ENCODE measurements at places on chromosomes 4 and X. TPM values are rescaled to one million over a fixed set of nuclear protein-coding genes. Genes with fewer than 3 reads are reported as not detected.

SEC24D gene
- total RNA-seq: 26.1 TPM

GRCh38 chrX:15838017-15838416, 16.6 kb downstream of the AP1S2 start:
- no peaks in the 10 kb centered on the region for H3K4me1 ChIP-seq
- H3K27me3 ChIP-seq: no peaks in the 10 kb centered on the region
- no peaks in the 10 kb centered on the region for H3K36me3 ChIP-seq
- no peak overlapping the region for H3K27ac ChIP-seq
- H3K4me3 ChIP-seq: no peak overlapping the region

DNA sequence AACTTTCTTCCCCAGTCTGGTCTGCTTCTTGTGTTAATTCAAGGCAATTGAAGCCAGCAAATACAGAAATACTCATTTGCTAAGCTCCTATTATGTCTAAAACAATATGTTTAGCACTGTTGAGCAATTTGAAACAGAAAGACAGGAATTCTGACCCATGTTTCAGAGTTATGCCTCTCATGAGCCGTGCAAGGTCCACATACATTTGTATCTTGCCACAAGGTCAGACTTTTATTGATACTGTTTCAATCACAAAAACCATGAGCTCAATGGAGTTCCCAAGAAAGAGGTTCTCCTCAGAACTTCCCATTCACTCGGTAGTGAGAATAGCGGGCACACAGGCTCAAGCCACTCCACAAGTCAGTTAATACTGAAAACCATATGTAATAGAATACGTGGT, 47.6 kb upstream of the SPRY1 start:
- no peaks in the 10 kb centered on the region for H3K27me3 ChIP-seq
- H3K36me3 ChIP-seq: no peaks in the 10 kb centered on the region
- DNase-seq: no peak
- no peak overlapping the region for H3K4me3 ChIP-seq
- no peaks in the 10 kb centered on the region for H3K4me1 ChIP-seq

ZBED1 gene
- total RNA-seq: 16.5 TPM

SHROOM2 gene
- 3.8 TPM for total RNA-seq

COL25A1 gene
- total RNA-seq: not detected

DNA sequence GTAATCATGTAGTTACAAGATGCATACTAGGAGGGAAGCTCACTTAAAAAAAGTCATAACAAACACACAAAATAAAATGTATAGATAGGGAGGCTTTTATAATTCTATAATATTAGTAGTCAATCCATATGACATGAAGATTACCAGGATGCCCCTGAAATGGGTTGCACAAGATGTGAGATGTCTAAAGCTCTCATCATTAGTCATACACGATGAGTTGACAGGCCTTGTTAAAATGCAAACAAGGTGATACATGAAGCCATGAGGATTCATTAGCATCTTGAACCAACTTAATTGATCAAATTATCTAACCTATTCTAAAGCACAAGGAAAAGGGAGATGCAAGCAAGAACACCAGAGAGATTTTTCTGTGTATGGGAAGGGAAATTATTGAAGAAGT, 470.2 kb downstream of the IQCM start:
- no peak overlapping the region for H3K27ac ChIP-seq
- H3K4me3 ChIP-seq: no peak overlapping the region
- no peak for DNase-seq
- H3K4me1 ChIP-seq: no peaks in the 10 kb centered on the region
- H3K36me3 ChIP-seq: no peaks in the 10 kb centered on the region

GRCh38 chrX:29870608-29871007, 344.8 kb upstream of the MAGEB2 start:
- no peaks in the 10 kb centered on the region for H3K27me3 ChIP-seq
- no peak overlapping the region for H3K4me3 ChIP-seq
- H3K4me1 ChIP-seq: no peaks in the 10 kb centered on the region
- no peak for DNase-seq
- no peaks in the 10 kb centered on the region for H3K36me3 ChIP-seq

GRCh38 chr4:123163501-123163900, 233.1 kb upstream of the SPRY1 start:
- H3K27ac ChIP-seq: no peak overlapping the region
- no peaks in the 10 kb centered on the region for H3K36me3 ChIP-seq
- DNase-seq: no peak

GRCh38 chrX:9310616-9311015, 154.2 kb upstream of the TBL1X start:
- no peaks in the 10 kb centered on the region for H3K36me3 ChIP-seq
- H3K4me3 ChIP-seq: no peak overlapping the region
- no peaks in the 10 kb centered on the region for H3K27me3 ChIP-seq
- no peaks in the 10 kb centered on the region for H3K4me1 ChIP-seq

GRCh38 chrX:148422526-148422925, 77.9 kb upstream of the AFF2 start:
- H3K4me1 ChIP-seq: no peaks in the 10 kb centered on the region
- no peaks in the 10 kb centered on the region for H3K36me3 ChIP-seq
- DNase-seq: no peak
- no peak overlapping the region for H3K27ac ChIP-seq
- H3K27me3 ChIP-seq: no peaks in the 10 kb centered on the region
- no peak overlapping the region for H3K4me3 ChIP-seq

DNA sequence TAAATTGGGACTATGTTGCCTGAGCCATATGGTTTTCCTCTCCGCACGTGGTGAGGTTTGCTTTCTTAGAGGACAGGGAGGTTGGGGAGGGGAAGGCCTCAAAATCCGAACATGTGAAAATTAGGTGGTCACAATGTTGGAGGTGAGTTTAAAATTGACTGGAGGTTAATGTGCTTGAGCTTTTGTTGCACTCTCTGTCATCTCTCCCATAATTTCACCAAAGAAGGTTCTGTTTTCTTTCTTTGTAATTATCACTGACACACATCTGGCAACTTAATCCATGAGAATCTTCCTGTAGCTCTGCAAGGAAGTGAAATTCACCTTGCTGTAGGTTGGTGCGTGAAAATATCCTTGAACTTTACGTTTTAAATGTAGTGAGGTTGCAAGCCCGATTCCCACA, 225.5 kb downstream of the PDGFC start:
- H3K4me1 ChIP-seq: no peaks in the 10 kb centered on the region
- H3K36me3 ChIP-seq: no peaks in the 10 kb centered on the region
- DNase-seq: no peak
- no peaks in the 10 kb centered on the region for H3K27me3 ChIP-seq
- H3K4me3 ChIP-seq: no peak overlapping the region

SERPINA7 gene
- total RNA-seq: not detected

- H3K27ac ChIP-seq: no peak overlapping the region
- H3K36me3 ChIP-seq: no peaks in the 10 kb centered on the region
- no peaks in the 10 kb centered on the region for H3K4me1 ChIP-seq
- no peak overlapping the region for H3K4me3 ChIP-seq
These were observed 264.2 kb upstream of the ETNPPL start for GRCh38 chr4:109027016-109027500.

MUC7 gene
- not detected for total RNA-seq

- no peak within 1 kb of the TSS for H3K4me3 ChIP-seq
- no peak within 1 kb of the TSS for H3K27ac ChIP-seq
- no peak for DNase-seq
- no peaks in the 10 kb centered on the region for H3K4me1 ChIP-seq
These were observed at the start of gene MAGEA1 for GRCh38 chrX:153179131-153179530. TSS of gene MAGEA1 (plus strand) at chrX:153179284. CDS start at chrX:153182390, 3,106 bp downstream.

- H3K36me3 ChIP-seq: no peaks in the 10 kb centered on the region
- H3K27me3 ChIP-seq: no peaks in the 10 kb centered on the region
- H3K4me1 ChIP-seq: no peaks in the 10 kb centered on the region
- no peak for DNase-seq
- H3K27ac ChIP-seq: no peak overlapping the region
These were observed 39.5 kb upstream of the CXCL13 start for GRCh38 chr4:77566148-77566547.

GRCh38 chr4:152234571-152234970, 301.3 kb downstream of the FBXW7 start:
- DNase-seq: no peak
- no peaks in the 10 kb centered on the region for H3K27me3 ChIP-seq
- no peaks in the 10 kb centered on the region for H3K36me3 ChIP-seq
- no peaks in the 10 kb centered on the region for H3K4me1 ChIP-seq

PITX2 gene
- total RNA-seq: not detected

GRCh38 chr4:1632109-1633104, 51.7 kb downstream of the FAM53A start:
- no peaks in the 10 kb centered on the region for H3K4me1 ChIP-seq
- H3K27me3 ChIP-seq: no peaks in the 10 kb centered on the region
- DNase-seq: no peak
- H3K4me3 ChIP-seq: no peak overlapping the region
- H3K27ac ChIP-seq: no peak overlapping the region

DNA sequence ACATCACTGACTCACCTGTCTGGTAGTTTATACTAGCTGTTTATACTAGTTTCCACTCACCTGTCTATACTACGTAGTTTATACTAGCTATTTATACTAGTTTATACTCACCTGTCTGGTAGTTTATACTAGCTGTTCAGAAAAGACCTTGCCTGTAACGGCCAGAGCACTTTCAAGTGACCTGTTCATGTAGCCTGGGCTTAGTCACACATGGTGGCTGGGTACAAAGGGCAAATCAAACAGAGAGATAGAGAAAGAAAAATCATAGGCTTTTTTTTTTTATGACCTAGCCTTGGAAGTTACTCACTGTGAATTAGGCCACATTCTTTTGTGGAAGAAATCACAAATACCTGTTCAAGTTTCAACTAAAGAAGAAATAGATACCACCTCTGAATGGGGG, 30.7 kb upstream of the SPANXN4 start:
- H3K4me3 ChIP-seq: no peak overlapping the region
- no peak for DNase-seq
- H3K27ac ChIP-seq: no peak overlapping the region
- H3K27me3 ChIP-seq: no peaks in the 10 kb centered on the region
- no peaks in the 10 kb centered on the region for H3K36me3 ChIP-seq
- H3K4me1 ChIP-seq: no peaks in the 10 kb centered on the region

IGSF1 gene
- 0.34 TPM for total RNA-seq

CT55 gene
- total RNA-seq: not detected

DNA sequence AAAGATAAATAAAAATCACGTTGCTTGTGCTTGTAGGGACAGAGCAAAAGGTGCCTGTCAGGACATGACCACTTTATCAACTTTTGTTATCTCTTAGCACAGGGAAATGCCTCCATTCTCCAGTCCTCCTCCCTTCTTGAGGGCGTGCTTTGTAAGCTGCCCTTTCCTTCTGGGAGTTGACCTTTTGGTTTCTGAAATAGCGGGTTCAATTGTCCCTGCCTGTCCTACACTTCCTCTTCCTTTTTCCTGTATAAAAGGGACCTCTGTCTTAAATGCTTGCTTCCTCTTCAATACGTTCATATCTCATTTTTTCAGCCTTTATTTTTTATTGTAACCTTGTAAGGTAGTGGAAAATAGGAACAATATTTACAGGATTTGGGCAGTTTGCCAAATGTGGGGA, 153.5 kb downstream of the SH3BGRL start:
- no peaks in the 10 kb centered on the region for H3K4me1 ChIP-seq
- no peak overlapping the region for H3K27ac ChIP-seq
- DNase-seq: no peak
- H3K27me3 ChIP-seq: no peaks in the 10 kb centered on the region

GRCh38 chr4:164765833-164766232, 11.9 kb downstream of the SMIM31 start:
- DNase-seq: no peak
- no peaks in the 10 kb centered on the region for H3K27me3 ChIP-seq
- no peak overlapping the region for H3K4me3 ChIP-seq
- no peaks in the 10 kb centered on the region for H3K36me3 ChIP-seq
- no peak overlapping the region for H3K27ac ChIP-seq

PFKFB1 gene
- not detected for total RNA-seq

SPANXA2 gene
- not detected for total RNA-seq
